KG1 (cell line): ENCODE measurements at places on chromosomes 7 and 10.

GRCh38 chr10:110407301-110408170, 90.2 kb upstream of the DUSP5 start:
- DNase-seq = no peak

GRCh38 chr7:68718097-68718551, 880.2 kb upstream of the AUTS2 start:
- no peak for DNase-seq

DNA sequence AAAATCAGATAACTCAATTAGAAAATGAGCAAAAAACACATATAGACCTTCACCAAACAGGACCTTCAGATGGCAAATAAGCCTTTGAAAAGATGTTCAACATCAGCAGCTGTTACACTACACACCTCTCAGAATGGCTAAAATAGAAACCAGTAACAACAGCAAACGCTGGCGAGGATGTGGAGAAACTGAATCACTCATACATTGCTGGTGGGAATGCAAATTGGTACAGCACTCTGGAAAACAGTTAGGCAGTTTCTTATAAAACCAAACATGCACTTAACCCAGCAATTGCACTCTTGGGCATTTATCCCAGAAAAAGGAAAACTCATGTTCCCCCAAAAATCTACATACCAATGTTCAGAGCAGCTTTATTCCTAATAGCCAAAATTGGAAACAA, 37.7 kb upstream of the SMARCD3 start:
- DNase-seq = no peak

- no peak for DNase-seq
Measured at GRCh38 chr10:106440355-106440754, 724.2 kb downstream of the SORCS1 start.

DNA sequence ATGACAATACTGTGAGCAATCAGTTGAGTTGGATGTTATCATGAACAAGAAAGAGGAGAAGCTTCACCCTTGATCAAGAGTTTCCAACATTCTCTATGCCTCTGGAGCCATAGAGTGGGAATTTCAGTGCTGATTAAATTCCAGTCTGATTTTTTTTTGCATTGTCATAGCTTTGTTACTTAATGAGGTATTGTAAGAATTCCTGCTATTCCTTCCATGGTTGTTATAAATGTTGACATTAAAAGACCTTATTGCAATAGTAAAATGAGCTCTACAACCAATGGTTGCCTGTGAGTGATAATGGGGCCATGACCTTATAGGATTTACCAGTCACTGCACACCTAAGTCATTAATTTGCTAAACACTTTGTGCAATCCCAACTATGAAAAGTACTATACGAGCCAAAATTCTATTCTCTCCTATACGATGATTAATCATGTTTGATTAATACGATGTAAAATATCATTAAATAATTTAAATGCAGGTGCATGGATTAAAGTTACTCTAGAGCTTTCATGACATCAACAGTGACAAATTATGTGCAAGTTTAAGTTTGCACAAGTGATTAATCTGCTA, 353.2 kb upstream of the KLF6 start:
- DNase-seq = no peak

- DNase-seq = no peak
Measured at GRCh38 chr7:120014925-120015465, 258.0 kb upstream of the KCND2 start.

DNA sequence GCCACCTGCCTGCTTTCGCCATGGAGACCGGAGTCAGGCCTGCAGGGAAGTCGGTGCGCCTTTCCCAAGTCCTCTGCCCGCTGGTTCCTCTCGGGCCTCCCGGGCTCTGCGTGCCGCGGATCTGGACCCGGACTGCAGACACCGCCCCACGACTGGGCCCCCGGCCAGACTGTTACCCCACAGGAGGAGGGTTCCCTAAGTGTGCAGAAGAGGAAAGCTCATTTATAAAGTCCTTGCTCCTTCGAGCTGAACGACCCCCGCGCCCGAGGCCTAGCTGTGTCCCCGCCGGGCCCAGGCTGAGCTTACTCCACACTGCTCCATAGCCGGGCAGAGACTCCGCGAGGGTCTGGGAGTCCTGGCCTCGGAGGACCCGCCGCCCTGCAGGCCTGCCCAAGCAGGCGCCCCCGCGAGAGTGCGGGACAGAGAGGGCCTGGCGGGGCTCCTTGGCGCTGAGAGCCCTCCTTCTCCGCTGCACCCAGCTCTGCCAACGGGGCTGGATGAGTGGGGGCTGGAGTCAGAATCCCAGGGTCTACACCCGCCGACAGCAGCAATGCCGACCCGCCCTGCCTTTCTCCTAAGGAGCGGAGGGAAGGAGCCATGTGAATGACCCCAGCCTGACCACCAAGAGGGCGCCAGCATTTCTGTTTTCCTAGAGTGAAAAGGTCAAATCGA, 8.3 kb downstream of the EN2 start:
- DNase-seq = no peak

GRCh38 chr10:36534471-36535002, 590.9 kb upstream of the ANKRD30A start:
- peak; percentile 22 for DNase-seq

DNA sequence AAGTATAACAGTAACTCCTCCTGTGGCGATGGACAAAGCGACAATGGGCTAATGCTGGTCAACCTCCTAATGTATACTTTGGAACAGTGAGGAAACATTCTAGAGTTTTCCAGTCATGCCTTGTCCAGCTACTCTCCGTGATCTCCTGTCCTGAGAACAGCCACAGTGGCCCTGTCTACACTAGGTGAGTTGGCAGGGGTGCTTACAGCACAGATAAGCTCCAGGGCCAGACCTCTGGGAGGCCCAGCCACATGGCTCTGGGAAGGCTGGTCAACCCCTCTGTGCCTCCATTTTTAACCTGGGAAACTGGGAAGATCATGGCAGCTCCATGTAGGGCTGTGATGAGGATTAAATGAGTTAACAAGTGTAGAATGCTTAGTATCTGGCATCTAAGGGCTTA, 57.0 kb downstream of the CLEC2L start:
- no peak for DNase-seq

- DNase-seq = no peak
Measured at GRCh38 chr10:51691135-51691534, 8.3 kb downstream of the CSTF2T start.

DNA sequence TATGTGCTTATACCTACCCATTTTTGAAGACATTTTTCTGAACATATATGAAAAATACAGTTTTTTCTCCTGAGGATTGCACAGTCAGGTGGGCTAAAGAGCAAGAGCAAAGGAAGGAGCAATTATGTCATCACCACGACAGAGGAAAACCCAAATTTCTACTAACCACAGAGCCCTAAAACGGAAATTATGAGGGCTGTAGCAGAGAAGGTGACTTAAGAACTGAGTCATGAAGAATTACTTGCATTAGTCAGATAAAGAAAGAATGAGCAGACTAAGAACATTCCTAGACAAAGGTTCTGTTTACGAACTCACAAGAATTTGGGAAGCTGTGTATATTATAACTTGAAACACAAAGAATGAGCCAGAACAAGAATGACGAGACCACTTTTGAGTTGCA, 974.4 kb downstream of the NXPH1 start:
- no peak for DNase-seq

GRCh38 chr7:43872406-43873110, 3.2 kb upstream of the MRPS24 start:
- no peak for DNase-seq

GRCh38 chr7:130891254-130892094, 157.5 kb upstream of the KLF14 start:
- DNase-seq = no peak

DNA sequence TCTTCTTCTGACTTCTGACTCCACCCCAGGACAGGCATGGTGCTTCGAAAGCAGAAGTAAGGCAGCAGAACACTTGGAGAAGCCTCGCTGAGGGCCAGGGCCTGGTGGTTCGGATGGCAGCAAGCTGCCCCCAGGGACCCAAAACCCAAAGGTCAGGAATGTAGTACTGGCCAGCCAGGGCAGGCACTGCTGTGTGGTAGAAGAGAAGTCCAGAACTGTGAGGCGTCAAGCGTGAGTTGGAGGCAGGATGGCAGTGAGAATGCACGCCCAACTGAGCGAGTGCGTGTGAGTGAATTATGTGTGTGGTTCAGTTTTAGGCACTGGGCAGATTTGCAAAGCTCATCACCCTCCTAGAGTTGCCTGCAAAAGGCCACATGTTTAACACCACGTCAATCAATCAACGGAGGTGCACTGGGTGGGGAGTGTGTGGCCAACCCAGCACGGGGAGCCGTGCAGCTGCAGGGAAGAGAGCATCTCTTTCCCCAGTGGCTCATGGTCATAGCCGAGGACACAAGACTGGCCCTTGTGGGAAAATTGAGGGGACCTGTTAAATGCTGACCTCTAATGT, 144.3 kb downstream of the KCNMA1 start:
- DNase-seq = no peak

DNA sequence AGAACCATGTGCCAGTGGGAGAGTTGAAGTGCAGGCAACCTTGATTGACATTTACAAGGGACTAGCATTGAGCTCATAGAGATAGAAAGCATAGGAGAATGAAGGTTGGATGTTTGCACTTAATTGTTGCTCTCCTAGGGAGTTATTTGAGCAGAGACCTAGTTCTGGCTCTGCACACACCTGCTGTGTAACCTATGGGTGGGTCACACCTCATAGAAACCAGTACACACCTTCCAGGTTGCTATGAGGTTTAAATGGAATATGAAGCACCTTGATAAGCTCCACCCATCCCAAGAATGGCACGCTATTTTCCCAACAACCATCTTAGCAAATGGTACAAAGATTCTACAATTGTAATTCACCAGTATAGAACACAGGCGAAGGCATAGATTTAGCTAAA, 86.2 kb upstream of the AOAH start:
- no peak for DNase-seq

DNA sequence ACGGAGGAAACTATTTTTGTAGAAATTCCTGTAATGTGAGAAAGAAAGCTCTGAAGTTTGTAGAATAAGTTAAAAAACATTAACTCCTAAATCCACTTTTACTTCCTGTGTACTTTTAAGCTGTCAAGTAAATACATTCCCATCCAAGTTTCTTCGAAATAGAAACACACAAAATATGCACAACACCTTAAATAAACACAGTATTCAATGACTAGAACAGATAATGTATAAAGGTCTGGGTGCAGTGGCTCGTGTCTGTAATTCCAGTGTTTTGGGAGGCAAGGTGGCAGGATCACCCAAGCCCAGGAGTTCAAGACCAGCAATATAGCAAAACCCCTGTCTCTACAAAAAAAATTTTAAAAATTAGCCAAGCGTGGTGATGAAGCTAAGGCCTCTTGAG, 121.9 kb upstream of the ODAD2 start:
- DNase-seq = no peak

DNA sequence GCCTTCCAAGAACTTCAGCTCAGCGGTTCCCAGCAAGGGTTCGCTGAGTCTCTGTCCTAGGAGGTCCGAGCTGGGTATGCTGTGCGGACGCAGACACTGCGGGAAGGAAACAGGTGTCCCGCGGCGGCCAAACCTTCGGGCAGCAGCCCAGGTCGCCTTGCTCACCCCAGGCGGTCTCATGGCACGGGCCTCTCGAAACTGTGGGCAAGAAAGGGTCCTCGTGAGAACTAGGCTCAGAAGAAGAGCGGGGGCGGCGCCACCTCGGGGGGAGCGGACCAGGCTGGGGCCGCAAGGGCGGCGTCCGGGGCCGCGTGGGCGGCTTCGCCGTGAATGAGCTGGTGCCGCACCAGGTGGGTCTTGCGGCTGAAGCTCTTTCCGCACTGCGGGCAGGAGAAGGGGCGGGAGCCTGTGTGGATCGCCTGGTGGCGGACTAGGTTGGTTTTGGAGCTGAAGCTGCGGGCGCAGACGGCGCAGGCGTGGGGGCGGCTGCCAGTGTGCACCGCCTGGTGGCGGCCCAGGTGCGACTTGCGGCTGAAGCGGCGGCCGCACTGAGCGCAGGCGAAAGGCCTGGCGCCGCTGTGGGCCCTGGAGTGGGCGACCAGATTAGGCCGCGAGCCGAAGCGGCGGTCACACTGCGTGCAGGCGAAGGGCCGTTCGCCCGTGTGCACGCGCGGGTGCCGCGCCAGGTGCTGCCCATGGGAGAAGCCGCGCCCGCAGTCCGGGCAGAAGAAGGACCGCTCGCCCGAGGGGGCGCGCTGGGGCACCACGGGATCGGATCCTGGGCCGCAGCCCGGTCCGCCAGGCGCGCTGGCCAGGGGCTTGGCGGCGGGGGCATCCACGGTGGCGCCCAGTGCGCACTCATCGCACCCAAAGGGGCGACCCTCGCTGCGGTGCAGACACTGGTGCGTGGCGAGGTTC, 8.6 kb downstream of the ZNF467 start:
- no peak for DNase-seq

DNA sequence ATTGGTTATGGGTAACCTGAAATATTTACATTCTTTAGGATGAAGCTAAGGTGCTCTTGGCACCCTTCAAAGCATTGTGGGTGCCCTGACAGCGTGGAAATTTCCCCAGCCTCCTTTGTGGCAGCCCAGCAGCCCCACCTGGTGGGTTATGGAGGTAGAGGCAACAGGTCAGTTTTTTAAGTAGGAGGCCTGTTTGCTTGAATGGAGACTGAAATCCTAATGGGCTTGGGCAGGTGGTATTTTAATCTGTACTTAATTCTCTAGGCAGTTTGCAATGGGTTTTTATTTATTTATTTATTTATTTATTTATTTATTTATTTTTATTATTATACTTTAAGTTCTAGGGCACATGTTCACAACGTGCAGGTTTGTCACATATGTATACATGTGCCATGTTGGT, 139.4 kb downstream of the EPC1 start:
- DNase-seq = peak; percentile 6

- DNase-seq = no peak
Measured at GRCh38 chr7:50270531-50271018, 33.9 kb upstream of the IKZF1 start.

DNA sequence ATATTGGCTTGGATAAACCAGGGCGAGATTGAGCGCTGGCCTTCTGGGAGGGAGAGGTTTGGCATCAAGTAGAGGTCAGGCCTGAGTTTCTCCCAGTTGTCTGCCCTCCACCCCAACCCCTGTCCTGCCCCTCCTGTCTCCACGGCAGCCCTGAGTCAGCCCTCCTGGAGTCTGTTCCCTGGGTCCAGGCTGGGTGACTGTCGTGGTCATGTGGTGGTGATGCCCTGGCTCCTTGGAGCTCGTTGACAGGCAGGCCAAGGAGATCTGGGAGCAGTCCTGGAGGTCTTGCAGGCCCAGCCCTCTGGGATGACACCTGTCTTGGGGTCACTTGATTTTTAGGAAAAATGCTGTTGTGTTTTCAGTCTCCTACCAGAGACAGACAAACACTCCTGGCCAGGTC, 53.6 kb upstream of the PODXL start:
- DNase-seq = no peak

- no peak for DNase-seq
Measured at GRCh38 chr10:20257422-20257821, 441.2 kb downstream of the PLXDC2 start.

DNA sequence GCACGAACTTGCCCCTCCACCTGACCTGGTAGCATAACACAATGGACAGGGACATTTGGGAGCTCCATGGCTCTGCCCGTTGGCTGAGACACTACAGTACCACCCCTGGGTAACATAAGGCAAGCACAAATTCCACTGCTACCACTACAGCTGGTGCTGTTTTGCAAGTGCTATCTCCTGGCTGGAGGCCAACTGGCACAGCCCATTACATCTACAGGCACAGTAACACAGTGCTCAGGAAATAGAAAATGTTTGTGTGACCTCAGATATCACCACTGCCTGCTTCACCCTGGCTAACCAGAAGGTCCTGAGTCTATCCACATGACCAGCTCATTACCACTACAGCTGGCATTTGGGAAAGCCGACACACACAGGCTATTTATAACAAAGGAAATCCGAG, 631.1 kb upstream of the MBL2 start:
- no peak for DNase-seq
